Activated CD4-positive, alpha-beta T cell treated with anti-CD3 and anti-CD28 coated beads, Interleukin-2, amount 10 ng/mL, durations not matched to agents 7 days and 5 days (primary cell): ENCODE measurements at places on chromosomes 6 and 20.

GRCh38 chr6:1621070-1621701, 11.5 kb downstream of the FOXC1 start:
- no peak for DNase-seq

DNA sequence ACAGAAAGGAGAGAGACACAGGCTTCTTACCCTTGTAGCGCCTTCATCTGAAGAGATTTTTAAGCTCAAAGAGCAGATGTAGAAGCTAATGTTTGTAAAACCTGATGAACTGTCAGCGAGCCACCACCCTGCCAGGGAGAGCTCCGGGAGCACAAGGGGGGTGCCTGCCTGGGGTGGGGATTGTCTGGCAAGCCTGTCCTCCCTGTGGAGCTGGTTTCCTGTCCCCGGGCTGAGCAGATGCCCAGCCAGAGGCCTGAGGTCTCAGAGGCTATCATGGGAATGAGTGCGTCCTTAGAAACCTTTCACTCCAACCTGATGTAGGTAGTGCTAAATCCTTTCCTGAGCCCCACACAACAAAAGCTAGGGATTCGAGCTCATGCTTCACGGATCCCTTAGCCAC, 41.9 kb upstream of the NR2E1 start:
- DNase-seq: no peak

DNA sequence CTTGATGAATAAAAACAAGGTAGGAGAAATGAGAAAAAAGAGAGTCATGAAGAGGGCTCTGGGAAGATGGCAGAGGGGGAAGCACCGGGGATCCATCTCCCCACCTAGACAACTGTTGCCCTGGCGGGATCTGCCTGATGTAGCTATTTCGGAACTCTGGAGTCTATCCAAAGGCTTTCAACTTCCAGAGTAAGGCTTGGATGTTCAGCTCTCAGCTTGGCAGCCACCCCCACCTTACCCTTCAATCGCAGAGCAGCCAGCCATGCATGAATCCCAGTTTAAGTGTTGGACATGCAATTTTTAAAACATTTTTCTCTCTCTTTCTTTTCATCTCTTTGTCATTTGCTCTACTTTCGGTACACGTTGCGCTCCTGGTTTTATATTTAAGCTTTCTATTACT, 275.9 kb upstream of the EXOC2 start:
- no peak for DNase-seq

- no peak for DNase-seq
These were observed 47.3 kb upstream of the CLDN20 start for GRCh38 chr6:155216312-155217046.

- DNase-seq: no peak
These were observed 169.0 kb downstream of the FOXC1 start for GRCh38 chr6:1778686-1779235.

- no peak for DNase-seq
These were observed 7.7 kb upstream of the PBOV1 start for GRCh38 chr6:138225953-138226352.

- DNase-seq: no peak
These were observed 203.8 kb upstream of the PCSK2 start for GRCh38 chr20:17023036-17023435.

- peak; percentile 15 for DNase-seq
These were observed 95.4 kb downstream of the OGFRL1 start for GRCh38 chr6:71383901-71384489.

- no peak for DNase-seq
These were observed 43.8 kb downstream of the RALGAPA2 start for GRCh38 chr20:20668639-20669038.

DNA sequence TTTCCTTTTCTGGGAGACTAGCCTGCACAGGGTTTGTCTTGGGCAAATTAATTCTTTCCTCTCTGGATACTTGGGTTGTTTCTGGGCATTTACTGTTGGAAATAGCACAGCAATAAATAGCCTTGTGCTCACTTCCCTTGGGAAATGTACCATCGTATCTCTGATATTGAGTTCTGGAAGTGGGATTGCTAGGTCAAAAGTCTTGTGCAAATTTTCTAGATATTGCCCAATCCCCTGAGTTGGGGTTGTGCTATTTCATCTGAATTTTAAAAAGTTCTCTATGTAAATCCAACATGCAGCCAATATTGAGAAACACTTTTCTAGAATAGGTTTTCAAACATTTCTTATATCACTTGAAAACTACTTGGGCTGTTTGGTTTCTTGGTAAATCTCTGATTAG, 64.0 kb upstream of the ELOVL5 start:
- DNase-seq: no peak

GRCh38 chr6:131061041-131061750, 1.8 kb downstream of the EPB41L2 start:
- no peak for DNase-seq

DNA sequence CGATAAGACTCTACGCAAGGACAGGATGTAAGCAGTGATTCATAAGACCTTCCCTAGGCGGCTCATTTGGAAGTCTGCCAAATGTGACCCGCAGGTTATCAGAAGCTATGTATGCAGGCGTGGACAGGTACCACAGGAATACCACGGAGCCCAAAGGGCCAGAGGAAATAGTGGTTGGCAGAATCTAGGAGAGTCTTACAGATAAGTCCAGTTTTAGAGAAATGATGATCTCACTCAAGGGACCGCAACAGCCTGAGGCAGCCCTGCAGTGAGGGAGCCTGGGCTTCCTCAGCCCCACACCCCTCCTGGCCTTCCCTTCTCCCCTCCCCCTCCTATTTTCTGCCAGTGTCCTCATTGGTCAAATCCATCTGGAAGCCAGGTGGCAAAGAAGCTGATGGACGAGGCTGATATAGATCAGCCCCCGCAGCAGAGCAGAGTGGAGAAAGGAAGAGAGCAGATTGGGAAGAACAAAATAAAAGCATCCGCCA, 110.6 kb downstream of the FNDC1 start:
- DNase-seq: no peak

- DNase-seq: no peak
These were observed 8.2 kb upstream of the HRH3 start for GRCh38 chr20:62227977-62228958.

GRCh38 chr20:61322151-61322865, 70.2 kb downstream of the CDH4 start:
- DNase-seq: no peak

DNA sequence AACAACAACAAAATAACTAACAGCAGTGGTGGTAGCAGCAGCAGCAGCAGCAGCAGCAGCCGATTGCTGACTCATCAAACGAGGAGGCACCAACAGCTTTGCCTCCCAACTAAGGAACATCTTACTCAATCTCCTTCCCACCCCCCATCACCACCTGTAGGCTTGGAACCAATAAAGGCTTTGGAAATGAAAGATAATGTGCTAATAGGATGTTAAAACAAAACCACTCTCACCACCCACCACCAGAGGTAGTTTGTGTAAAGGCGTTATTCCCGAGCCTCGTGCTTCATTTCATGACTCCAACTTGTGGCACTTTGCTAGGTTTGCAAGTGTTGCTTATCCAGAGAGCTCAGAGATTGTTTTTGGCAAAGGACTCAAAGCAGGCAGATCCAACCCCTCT, 346.5 kb downstream of the CD83 start:
- no peak for DNase-seq

DNA sequence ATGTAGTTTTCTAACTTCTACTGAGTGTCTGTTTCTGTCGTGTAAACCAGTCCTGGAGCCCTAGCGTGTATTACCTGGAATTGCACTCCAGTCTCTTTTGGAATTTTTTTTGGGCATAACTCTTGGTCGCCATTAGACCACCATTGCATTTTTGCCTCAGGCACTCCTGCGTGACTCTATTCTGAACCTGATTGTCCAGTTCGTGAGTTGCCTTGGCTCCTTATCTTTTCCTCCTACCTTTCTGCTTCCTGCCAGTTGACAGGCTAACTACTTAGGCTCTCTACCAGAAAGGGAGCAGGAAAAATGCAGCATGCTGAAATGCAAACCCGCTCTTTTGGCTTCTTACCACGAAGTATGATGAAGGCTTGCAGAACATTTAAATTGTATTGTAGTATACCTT, 490.9 kb upstream of the SOX4 start:
- no peak for DNase-seq

DNA sequence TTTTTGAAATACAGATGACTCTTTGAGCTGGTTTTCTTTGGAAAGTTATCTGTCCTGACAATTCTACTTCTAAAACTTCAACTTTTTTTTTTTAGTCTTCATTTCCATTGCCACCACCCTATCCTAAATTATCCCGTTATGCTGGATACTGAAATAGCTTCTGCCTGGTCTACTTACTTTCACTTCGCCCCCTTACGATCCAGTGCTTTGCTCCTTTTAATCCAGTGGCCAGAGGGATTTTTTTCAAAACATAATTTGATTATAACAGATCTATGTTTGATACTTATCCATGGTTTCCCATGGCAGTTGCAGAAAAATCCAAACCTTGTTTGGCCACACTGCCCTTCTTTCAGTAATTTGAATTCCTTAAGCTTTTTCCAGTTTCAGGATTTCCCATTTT, 27.4 kb downstream of the ASXL1 start:
- DNase-seq: no peak

DNA sequence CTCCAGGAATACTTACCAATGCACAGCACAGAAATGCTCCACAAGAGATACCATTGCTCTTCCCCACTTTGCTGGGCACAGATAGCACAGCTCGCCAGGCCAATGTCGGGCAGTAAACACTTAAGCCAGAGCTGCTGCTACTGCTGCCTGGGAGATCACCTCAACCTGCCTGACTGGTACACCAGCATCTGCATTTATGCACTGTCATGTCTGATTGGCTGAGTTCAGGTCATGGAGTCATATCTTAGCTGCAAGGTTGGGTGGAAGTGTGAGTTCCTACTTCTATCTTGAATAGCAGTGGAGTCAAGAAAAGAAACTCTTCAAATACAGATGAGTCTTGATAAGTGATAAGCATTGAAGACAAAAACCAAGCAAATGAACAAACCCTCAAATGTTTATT, 10.9 kb upstream of the ADGRF4 start:
- no peak for DNase-seq

DNA sequence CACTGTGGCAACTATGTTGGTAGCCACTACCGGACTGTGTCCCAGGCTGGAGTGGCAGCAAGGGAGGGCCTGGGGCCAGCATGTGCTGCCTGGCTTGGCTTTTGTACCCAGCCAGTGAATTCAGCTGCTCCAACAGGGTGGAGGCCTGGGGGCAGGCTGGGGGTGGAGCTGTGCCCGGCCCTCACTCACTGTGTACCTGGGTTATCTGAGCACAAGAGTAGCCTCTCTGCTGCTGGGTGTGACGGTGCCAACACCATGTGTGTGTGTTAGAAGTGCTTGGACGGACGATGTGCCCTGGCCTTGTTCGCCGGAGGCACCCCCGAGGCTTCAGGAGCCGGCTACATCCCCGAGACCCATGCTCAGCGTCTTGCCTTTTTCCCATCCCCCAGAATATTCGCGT, 49.2 kb downstream of the EFCAB8 start:
- DNase-seq: no peak

- DNase-seq: no peak
These were observed 86.3 kb upstream of the PMEPA1 start for GRCh38 chr20:57795977-57796560.

- DNase-seq: no peak
These were observed 51.9 kb upstream of the PTPRK start for GRCh38 chr6:128572294-128572693.

- no peak for DNase-seq
These were observed 11.7 kb upstream of the SLC22A23 start for GRCh38 chr6:3468585-3468984.

- DNase-seq: no peak
These were observed 40.0 kb downstream of the TOX2 start for GRCh38 chr20:43954704-43955061.

DNA sequence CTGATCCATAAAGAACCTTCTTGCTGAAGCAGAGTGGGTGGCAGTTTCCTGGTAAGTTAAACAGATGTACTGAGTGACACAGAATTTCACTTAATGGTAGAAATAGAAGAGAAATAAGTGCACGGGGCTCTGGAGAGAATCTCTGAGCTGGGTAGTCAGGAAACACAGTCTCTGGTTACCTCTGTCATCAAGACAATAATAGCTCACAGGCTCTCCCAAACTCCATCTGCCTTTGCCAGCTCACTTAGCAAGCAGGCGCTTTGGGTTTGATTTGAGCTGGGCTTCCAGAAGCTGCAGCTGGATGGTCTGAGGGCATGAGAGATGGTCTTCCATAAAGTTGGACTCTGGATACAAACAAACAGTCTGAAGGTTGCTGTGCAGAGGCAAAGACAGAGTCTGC, 39.6 kb upstream of the PRSS35 start:
- DNase-seq: no peak

DNA sequence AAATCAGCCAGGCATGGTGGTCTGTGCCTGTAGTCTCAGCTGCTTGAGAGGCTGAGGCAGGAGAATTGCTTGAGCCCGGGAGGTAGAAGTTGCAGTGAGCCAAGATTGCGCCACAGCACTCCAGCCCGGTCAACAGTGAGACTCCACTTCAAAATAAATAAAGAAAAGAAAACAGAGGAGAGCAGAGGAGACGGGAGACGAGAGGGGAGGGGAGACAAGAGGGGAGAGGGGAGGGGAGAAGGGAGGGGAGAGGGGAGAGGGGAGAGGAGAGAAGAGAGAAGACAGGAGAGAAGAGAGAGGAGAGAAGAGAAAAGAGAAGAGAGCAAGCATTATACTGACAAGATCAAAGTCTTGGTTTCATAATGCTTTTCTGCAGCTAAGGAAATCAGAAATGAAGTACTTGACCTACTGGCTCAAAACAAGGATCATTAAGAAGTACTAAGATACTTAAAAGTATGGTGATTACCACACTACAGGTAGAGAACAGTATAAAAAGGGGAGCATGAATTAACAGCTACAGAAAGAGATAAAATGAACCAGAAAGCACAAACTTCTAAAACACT, 30.5 kb downstream of the FAM8A1 start:
- no peak for DNase-seq

DNA sequence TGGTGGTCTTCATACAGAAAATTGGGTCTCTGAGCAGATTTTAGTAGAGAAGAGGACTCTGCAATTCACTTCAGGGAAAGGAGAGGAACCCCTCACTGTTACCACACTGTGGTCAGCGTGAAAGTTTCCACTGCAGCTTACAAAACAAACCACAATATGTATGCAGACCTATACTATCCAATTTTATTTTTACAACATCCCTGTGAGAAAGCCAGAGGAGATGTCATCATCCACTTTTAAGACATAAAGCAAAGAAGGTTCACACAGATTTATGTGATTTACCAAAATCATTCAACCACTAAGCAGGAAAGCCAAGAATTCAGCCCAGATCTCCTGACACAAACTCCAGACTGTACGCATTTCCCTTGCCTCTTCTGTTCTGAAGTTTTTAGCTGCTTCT, 442.4 kb downstream of the FRK start:
- no peak for DNase-seq
